ENCODE measurements at places on chromosomes 3 and 15.

- DNase-seq: no peak
Observed at GRCh38 chr3:173403376-173403775, 5.8 kb downstream of the NLGN1 start.

- DNase-seq: no peak
Observed at GRCh38 chr3:157354254-157354653, 82.4 kb upstream of the PTX3 start.

GRCh38 chr3:185342459-185343174, 20.3 kb upstream of the MAP3K13 start:
- DNase-seq: no peak

GRCh38 chr3:61667383-61667782, 106.0 kb downstream of the PTPRG start:
- DNase-seq: no peak

DNA sequence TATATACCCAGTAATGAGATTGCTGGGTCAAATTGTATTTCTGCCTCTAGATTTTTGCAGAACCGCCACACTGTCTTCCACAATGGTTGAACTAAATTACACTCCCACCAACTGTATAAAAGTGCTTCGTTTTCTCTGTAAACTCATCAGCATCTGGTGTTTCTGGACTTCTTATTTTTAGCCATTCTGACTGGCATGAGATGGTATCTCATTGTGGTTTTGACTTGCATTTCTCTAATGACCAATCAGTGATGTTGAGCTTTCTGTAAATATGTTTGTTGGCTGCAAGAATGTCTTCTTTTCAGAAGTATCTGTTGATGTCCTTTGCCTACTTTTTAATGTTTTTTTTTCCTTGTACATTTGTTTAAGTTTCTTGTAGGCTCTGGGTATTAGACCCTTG, 182.9 kb upstream of the TRIM42 start:
- no peak for DNase-seq

GRCh38 chr3:173993299-173993698, 595.8 kb downstream of the NLGN1 start:
- DNase-seq: no peak

- DNase-seq: no peak
Observed at GRCh38 chr3:59784164-59784563, 734.3 kb upstream of the CFAP20DC start.

DNA sequence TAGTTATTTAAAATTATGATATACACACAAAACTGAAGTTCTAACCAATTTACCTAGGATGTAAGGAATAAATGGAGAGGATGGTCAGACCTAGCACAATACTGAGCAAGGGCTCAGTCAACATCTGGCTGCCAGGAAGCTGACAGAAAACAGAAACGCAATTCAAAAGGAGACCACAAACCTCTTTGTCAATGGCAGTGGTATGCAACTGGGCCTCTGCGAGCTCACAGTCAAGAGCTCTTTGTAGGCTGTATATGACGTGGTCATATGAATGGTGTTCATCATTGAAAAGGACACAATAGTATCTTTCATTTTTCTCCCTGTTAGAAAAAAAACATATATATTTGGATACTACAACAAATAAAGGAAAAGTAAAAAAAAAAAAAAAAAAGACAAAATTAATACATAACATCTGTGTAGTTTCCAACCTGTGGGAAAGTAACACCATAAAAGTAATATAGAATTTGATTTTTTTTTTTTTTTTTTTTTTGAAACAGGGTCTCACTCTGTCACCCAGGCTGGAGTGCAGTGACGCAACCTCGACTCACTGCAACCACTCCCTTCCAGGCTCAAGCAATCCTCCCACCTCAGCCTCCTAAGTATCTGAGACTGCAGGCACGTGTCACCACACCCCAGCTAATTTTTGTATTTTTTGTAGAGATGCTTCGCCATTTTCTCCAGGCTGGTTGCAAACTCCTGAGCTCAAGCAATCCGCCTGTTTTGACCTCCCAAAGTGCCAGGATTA, 37.9 kb downstream of the UBR1 start:
- no peak for DNase-seq

GRCh38 chr15:44713006-44713966, 2.0 kb downstream of the B2M start:
- no peak for DNase-seq

- DNase-seq: no peak
Observed at GRCh38 chr3:140546649-140547048, 131.2 kb upstream of the TRIM42 start.

GRCh38 chr15:71252044-71252739, 136.9 kb downstream of the THSD4 start:
- no peak for DNase-seq

GRCh38 chr15:77753281-77753873, 120.7 kb upstream of the LINGO1 start:
- no peak for DNase-seq

GRCh38 chr3:141442446-141442845, 44.4 kb upstream of the RASA2 start:
- no peak for DNase-seq

DNA sequence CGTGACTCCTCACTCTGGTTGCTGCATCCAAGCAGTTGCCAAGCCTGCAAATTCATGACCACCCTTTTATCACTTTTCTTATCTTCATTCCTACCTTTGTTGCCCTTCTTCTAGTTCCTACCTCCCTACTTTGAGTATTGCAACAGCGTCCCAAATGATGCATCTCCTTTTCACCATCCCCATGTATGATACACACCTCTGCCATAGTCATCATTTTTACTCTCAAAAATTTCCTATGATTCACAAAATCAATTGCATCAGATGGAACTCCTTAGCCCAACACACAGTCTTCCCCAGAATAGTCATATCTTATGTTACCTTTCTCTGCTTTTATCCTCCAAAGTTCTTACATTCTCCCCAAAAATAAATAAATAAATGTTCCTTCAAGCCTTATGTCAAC, 262.6 kb downstream of the TBL1XR1 start:
- DNase-seq: no peak

DNA sequence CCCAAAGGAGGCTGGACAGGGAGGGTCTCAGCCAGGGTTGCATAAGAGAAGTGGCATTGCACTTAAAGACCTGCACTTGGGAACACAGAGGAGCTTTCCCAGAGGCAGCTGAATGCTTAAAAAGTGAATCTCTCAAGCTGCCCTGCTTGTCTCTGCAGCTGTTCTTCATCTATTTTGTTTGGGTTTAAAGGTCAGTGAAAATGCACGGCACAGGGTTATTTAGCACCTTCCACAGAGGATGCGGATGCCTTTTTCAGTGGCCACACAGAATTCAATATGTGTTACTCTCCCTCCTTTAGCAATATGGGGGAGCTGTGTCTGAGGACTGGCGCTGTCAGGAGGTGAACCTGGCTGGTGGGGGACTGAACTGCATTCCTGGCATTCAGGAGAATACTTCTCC, 22.7 kb upstream of the CTNNB1 start:
- no peak for DNase-seq

GRCh38 chr15:79028411-79028964, 62.1 kb downstream of the RASGRF1 start:
- DNase-seq: no peak

DNA sequence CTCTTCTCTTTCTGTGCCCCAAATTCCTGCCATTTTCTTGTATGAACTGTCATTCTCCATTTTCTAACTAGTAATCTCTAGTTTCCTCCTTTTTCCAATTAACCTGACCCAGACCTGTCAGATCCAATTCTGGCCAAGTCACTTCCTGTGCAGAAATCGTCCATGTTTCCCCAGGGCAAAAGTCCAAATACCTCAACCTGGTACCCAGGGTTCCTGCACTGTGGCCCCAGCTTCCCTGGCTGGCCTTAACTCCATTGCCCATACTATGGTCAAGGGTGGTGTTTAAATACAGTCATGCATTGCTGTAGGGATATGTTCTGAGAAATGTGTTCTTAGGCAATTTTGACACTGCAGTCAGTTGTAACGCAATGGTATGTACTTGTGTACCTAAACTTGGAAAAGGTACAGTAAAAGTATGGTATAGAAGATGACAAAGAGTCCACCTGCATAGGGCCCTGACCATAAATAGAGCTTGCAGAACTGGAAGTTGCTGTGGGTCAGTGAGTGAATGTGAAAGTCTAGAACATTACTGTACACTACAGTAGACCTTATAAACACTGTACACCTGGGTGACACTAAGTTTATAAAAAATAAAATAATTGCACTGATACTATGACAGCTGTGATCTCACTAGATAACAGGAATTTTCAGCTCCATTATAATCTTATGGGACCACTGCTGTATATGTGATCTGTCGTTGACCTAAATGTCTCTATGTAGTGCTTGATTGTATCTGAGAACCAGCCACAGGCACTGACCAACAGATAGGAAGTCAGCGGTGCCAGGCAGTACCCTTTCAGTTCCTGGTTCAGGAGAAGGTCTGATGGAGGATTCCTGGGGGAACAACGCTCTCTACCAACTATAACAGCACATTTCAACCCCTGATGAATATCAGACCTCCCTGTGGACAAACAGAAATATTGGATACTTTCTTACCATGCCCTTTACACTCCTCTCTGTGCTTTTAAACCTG, 336.1 kb upstream of the PROK2 start:
- DNase-seq: no peak

DNA sequence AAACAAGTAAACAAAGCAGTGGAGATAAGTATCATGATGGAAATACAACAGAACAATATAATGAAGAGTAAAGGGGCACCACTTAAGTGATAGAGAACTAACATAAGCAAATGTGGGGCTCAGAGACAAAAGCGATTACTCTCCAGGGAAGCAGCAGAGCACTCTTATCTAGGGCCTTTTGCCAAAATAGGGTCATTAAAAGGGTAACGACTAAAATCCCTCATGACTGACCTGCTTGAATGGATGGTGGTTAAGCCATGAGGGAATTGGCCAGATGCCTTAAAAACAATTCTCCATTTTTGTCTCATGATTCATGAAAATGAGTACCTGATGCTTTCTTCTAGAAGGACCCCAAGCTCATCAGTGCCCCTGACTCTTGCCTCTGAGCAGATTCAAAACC, 3.2 kb upstream of the SLC7A14 start:
- no peak for DNase-seq

- no peak for DNase-seq
Observed at GRCh38 chr3:37241880-37242279, 67.5 kb upstream of the LRRFIP2 start.

- DNase-seq: no peak
Observed at GRCh38 chr3:158264894-158265293, 155.0 kb downstream of the RSRC1 start.

DNA sequence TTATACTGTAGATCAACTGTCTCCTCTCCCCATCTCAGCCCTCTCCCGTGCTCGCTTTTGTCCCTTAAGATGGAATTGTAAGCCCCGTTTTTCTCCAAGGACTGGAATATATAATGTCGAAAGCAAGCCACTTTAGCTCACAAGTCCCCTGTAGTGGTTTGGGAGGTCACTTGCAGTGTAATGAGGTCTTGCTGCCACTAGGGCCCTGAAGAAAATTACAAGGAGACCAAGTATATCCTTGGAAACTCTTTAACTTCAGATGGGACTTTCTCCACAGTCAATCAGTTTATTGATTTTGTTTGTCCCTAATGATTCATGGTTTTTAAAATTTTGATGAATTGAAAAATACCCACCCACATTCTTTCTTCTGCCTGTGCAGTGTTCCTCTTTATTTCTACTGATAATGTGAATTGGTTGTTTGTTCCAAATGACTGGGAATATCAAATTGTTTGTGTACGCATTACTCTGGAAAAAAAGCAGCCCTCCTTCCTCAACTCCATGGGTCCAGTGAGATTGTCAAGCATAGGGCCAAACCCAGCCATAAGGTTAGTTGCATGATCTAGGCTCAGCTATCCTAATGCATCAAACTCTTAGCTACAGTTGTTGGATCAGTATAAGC, 294.8 kb downstream of the MCTP2 start:
- no peak for DNase-seq

GRCh38 chr3:189641776-189642175, 10.6 kb downstream of the TP63 start:
- DNase-seq: no peak

- no peak for DNase-seq
Observed at GRCh38 chr15:56339594-56339993, 25.6 kb upstream of the TEX9 start.

- no peak for DNase-seq
Observed at GRCh38 chr15:38549222-38549621, 15.4 kb downstream of the RASGRP1 start.

DNA sequence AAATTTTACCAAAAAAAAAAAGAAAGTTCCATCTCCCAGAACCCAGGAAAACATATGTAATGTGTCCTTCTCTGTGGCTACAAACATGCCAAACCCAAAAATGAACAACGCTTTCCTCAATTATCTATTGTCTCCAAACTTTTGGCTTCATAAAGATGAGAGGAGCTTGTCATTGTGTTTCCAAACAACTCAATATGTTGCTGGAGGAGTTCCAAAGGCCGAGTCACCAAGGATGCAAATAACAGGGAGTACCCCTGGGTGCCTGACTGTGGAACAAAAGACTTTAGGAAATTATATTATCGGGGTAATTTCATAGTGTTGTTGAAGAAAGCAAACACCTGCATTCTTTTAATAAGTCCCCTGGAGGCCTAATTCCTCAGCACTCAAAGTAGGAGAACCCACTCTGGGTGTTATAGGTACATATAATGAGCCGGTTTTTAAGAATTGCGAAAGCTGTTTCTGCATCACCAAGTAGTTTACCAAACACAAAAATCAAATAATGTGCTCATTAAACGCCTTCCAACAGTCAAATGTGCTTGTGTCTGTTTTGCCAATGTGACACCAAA, 206.3 kb upstream of the PRICKLE2 start:
- DNase-seq: no peak

- no peak for DNase-seq
Observed at GRCh38 chr3:72336821-72337479, 511.3 kb downstream of the SHQ1 start.

GRCh38 chr3:174775603-174776002, 83.5 kb upstream of the NAALADL2 start:
- no peak for DNase-seq

DNA sequence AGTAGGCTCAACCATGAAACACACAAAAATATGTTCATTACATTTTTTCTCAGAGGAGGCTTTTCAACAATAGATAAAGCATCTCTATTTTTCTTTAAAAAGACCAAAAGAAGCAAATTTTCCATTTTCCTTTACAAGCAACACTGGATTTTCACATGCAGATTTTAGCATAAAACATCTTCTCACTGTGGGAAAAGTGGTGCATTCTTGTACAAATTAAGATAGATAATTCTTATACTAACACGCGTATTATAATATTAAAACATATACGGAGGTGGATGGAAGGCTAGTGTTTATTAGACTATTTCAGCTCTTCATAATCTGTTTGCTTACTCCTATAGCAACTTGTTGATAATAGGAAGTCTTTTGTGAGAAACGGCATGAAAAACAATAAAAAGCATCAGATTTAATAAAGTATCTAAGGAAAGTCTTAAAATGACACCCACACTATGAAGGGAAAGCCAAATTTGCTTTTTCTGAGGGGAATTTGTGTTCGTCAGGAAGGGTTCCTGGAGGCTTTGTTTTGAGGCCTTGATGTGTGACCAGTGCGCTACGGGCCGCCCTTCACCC, 529.6 kb downstream of the SOX2 start:
- DNase-seq: no peak

GRCh38 chr15:78179286-78179840, 30.2 kb downstream of the IDH3A start:
- DNase-seq: no peak

- no peak for DNase-seq
Observed at GRCh38 chr3:64033069-64033468, 9.8 kb upstream of the PSMD6 start.
